ENCODE measurements at places on chromosomes 3 and 15. TPM values are rescaled to one million over a fixed set of nuclear protein-coding genes. Genes with fewer than 3 reads are reported as not detected.

- DNase-seq: no peak
These were observed 200.8 kb upstream of the TMCO5A start for GRCh38 chr15:37733628-37734027.

DNA sequence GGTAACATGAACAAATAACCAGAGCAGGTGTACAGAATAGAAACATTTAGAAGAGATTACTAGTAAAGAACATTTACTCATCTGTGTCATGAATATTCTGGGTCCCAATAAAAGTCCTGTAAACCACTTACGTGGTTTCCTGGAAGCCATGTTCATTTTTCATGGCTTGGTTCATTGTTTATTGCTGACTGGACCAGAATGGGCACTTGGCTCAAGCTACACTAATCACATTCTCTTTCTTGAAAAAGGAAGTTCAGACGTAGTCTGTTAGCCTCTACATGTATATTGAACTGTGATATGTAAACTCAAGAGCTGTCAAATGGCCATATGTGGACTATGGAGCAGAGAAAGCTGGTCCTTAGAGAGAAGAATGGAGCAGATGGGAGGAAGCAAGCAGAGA lies 138.3 kb upstream of the FAM3D start:
- no peak for DNase-seq

DNA sequence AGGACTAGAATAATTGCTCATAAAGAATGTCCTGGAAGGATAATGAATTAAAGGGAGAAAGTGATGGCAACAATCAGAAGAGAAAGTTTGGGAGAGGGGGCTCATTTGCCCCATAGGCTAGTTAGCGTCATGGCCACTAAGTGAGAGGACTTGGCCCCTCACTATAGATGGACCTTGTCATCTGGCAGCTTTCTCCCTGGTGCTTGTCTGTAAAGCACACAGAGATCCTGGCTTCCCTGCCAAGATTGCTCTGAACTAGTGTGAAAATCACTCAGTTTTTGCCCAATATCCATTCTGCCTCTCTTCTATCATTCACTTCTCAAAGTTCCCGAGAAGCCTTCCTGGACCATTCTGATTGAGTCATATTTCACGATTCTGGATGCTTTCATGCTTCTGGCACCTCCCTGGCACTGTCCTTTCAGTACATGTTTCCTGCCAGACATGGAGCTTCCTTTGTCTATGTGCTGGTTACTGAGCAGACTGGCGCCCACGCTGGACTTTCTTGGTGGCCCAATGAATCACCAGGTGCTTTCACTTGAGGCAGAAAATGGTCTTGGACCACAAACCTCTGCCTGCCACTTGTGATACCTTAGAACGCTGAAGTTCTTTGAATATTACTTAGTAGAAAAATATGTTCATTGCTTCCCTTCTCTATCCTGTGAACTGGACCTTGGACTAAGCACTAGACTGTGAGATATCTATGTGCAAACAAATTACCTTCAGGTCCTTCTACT lies 709.6 kb upstream of the CFAP20DC start:
- DNase-seq: no peak

DNA sequence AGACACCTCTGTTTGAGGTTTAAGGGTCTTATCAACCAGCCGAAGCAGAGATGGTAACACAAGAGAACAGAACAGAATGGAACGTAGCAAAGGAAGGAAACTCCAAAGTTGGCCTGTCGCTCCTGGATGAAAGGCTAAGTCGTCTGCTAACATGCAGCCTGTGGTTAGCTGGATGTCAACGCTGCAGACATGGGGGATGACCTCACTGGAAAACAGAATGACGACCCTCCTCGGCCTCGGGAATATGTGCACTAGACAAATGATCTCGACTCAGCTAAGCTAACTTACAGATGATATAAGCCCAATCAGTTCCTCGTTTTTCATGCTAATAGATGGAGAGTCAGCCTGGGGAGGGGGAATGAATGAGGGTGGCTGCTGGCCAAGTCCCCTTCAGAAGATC lies 177.8 kb upstream of the LRTM1 start:
- DNase-seq: no peak

GRCh38 chr3:141680620-141681389 lies 57.3 kb upstream of the RNF7 start:
- DNase-seq: no peak

DNA sequence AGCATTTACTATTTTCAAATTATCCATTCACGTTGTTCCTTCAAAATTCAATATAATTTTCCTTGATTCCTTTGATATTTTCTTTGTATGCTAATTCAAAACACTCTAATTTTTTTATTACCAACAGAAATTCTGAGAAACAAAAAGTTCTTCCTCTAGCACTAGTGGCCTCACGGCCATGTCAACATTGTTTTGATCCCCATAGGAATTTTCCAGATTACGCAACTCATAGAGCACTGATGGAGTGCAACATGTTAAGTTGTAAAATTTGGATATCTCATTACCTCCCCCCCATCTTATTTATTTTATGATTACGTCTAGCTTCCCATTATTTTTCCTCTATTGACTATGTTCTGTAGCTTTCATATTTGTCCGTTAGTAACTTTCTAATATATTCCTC lies 745.3 kb downstream of the TUSC7 start:
- DNase-seq: no peak

- no peak for DNase-seq
These were observed 269.4 kb upstream of the SUCLG2 start for GRCh38 chr3:67923796-67924195.

DNA sequence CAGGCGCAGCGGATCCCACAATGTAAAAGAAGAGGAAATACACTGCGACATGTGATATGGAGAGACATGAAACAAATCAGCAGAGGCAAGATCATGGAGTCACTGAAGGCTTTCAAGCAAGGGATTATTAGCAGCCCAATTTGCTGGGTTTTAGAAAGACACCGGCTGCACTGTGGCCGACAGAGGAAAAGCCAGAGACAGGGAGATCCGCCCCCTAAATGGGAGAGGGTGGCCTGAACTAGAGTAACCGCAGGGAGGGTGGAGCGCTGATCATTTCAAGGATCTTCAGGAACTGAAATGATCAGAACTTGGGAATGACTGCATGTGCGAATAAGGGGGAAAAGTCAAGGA lies 612 bp upstream of the C15orf40 start:
- DNase-seq: no peak

GRCh38 chr15:86347245-86347644 lies 267.6 kb downstream of the AGBL1 start:
- no peak for DNase-seq

DNA sequence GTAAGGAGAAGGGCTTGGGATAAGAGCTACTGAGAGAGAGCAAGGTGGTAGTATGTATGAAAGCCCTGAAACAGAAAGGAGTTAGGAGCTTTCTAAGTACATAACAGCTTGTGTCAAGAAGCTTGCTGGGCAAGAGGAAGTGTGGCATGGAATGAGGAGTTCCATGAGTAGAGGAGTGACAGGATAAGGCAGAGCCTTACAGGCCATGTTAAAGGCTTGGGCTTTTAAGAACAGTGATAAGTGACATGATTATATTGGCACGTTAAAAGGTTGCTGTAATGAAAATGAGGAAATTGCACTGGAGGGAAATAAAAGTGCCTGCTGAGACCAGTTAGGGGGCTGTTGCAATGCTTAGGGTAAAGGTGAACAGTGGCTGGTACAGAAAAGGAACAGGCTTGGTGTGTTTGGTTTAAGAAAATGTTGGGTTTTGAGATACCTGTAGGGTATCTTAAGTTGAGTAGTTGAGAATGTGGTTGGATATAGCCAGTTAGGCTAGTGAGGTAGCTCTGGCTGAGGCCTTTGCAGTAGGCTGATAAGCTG lies 49.0 kb downstream of the MEF2A start:
- no peak for DNase-seq

DNA sequence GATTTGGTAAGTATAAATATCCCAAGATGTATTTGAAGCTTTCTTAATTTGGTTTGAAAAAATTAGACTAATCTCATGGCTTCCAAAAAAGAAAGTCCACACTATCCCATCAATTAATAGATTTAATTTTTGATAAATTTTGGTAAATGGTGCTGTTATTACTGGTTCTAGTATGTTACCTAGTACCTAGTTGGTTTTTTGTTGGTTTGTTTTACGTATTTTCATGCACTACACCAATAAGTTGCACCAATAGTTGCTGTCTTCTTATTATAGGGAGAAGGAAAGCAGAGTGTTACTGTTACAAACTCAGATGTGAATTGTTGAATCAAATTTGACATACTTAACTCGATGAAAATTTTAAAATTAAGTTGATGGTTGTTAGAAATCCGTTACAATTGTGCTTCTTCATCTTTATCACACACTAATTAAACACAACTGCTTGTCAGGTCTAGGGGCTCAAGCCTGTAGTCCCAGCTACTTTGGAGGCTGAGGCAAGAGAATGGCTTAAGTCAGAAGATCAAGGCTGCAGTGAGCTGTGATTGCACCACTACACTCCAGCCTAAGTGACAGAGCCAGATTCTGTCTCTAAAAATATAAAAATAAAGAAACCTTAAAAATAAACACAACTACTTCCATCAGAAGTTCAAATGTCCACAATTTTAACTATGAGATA lies 23.1 kb upstream of the MBNL1 start:
- DNase-seq: no peak

DNA sequence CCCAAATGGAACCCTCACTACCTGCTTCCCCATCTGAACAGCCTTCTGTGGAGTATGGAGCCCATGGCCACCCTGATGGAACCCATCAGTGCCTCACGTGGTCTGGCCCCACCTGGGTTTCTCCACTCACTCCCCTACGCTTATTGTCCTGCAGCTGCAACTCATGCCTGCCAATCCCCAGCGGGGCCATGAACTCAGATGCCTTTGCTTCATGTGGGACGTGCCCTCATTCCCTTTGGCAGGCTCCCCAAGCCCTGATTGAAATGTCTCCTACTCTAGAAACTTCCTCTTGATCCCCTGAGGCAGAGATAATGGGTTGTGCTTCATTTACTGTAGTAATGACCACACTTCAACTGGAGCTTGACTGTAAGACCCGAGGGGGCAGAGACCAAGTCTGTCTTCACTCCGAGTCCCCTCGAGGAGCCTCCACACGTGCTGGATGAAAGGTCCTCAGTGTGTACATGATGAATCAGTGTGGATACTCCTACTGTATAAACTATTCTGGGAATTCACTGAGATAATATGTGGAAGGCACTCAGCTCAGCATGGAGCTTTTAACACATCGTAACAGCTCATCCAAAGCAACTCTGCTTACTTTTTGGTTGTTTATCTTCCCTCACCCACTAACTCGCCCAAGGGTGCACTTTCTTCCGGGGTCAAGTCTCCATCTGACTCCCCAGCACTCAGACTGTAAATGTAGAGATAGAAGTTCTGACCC lies 232.8 kb upstream of the BHLHE40 start:
- DNase-seq: peak; percentile 64

GRCh38 chr3:111714305-111714704 lies 119.2 kb upstream of the ZBED2 start:
- no peak for DNase-seq

DNA sequence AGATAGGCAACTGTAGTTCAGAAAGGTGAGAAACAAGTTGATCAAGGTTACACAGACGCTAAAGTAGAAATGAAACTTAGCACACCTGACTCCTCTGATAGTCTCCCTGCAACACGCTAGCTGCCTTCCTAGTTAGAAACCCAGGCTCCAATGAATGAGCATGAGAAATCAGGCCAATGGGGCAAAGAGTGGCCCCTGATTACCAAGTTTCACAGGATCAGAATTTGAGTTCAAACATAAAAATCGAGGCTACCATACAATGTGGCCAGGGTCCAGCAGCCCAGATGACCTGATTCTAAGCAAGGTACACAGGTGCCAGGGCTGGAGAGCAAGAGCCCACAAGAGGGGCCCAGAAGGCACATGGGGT lies 7.7 kb downstream of the PLD1 start:
- DNase-seq: no peak

DNA sequence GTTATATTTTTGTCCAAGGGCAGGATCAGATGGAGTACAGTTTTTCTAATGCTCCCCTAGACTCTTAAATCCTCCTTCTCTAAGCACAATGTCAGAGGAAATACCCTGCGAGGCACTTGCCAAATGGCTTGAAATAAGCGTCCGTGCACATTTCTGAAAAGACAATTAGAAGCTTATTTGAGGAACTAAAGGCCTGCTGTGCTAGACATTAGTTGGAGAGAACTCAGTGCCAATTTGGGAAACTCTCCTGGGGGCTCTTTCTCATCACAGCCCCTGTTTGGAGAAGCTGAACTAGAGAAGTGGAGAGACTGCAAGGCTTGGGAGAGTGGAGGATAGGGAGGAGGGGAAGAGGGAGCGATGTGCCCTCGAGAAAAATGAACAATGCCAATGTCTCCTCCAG lies 247.6 kb upstream of the C2CD4B start:
- no peak for DNase-seq

DNA sequence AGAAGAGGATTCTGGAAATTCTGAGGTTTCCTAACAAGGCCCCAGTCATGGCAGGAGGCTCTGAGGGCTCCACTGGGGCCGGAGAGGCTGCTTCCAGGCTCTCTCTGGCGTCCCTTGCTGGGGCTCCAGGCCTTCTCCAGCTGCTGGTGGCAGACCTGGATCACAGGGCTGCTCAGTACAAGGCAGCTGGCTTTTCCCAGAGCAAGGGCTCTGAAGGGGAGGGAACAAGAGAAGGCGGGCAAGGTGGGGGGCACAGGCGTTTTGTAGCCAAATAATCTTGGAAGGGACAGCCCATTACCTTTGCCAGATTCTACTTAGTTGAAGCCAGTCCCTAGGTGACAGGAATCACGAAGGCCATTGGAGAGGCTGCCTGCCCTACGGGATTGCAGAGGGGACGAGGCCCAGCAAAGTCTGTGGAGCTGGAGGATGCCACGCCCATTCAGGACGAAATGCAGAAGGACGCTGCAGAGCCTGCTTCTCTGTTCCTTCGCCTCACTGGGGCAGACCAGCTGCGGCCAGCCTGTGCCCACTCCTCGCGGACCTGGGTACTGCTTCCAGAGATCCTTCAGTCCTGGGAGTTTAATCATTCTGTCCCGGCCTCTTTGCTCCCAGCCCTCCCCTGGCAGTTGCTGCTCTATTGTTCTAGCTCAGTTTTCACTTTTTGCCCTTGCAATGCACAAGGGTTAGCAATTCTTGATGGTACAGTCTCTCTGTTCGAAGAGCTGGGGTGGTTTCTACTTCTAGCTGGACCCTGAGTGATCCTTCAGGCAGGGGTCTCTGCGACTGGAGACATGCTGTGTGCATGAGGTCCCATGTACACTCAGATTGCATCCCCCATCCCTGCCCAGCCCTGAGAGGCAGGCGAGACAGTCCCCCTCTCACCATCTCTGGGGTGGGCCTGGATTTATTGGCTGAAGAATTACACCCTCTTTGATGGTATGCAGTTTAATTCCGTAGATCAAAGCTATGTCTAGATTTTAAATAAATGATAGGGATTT lies 149.3 kb upstream of the MEF2A start:
- DNase-seq: no peak

The NUP210 gene
- 2.7 TPM for total RNA-seq

The LIPH gene
- 0.43 TPM for total RNA-seq

The CPNE4 gene
- 52.3 TPM for total RNA-seq

The C2CD4A gene
- total RNA-seq: not detected

The TRH gene
- not detected for total RNA-seq

The FSD2 gene
- 146 TPM for total RNA-seq

The ALCAM gene
- 3.5 TPM for total RNA-seq

The HRG gene
- not detected for total RNA-seq

The RTP3 gene
- not detected for total RNA-seq

The NMD3 gene
- total RNA-seq: 47.4 TPM
